ENCODE measurements at places on chromosomes 12 and 14. TPM values are rescaled to one million over a fixed set of nuclear protein-coding genes. Genes with fewer than 3 reads are reported as not detected.

- no peak for DNase-seq
- H3K4me1 ChIP-seq: no peaks in the 10 kb centered on the region
- no peaks in the 10 kb centered on the region for H3K36me3 ChIP-seq
- H3K4me3 ChIP-seq: no peak overlapping the region
Observed at GRCh38 chr12:108287227-108287626, 51.9 kb downstream of the CMKLR1 start.

DNA sequence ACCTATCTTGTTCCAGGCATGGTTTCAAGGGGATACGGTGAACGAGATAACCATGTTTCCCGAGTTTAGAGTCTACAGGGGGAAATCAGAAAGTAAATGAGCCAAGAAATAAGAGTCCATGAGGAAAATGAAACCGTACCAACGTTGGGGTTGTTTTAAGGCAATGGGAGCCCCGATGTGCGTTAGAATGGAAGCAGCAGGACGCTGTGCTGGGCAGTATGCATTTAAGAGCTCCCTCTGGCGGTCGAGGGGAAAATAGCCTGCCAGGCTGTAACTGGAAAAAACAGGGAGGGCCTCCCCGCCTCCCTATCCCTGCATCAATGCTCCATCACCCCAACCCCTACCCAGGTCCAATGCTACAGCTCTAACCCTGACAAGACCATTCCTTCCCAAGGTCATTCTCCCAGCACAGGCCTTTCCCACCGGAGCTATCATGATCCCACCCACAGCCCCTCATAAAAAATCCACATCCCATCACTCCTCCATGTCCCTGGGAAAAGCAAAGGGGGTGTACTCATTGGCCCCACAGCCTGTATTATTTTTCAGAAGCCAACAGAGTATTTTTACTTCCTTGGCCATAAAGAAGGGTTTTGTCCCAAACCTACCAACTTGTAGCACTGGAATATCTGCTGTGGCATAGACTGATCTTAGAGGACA lies 226.3 kb upstream of the NOS1 start:
- DNase-seq: no peak
- no peak overlapping the region for H3K4me3 ChIP-seq
- peaks cover 17% of the 10 kb centered on the region for H3K4me1 ChIP-seq
- H3K27me3 ChIP-seq: no peaks in the 10 kb centered on the region
- H3K27ac ChIP-seq: no peak overlapping the region
- H3K36me3 ChIP-seq: no peaks in the 10 kb centered on the region

- no peak overlapping the region for H3K4me3 ChIP-seq
- peak overlapping the region; percentile 99 for H3K27ac ChIP-seq
- DNase-seq: no peak
- no peaks in the 10 kb centered on the region for H3K27me3 ChIP-seq
- H3K36me3 ChIP-seq: peaks cover 18% of the 10 kb centered on the region
- H3K4me1 ChIP-seq: peaks cover 90% of the 10 kb centered on the region
Observed at GRCh38 chr12:108854451-108855283, 2.7 kb downstream of the SSH1 start.

DNA sequence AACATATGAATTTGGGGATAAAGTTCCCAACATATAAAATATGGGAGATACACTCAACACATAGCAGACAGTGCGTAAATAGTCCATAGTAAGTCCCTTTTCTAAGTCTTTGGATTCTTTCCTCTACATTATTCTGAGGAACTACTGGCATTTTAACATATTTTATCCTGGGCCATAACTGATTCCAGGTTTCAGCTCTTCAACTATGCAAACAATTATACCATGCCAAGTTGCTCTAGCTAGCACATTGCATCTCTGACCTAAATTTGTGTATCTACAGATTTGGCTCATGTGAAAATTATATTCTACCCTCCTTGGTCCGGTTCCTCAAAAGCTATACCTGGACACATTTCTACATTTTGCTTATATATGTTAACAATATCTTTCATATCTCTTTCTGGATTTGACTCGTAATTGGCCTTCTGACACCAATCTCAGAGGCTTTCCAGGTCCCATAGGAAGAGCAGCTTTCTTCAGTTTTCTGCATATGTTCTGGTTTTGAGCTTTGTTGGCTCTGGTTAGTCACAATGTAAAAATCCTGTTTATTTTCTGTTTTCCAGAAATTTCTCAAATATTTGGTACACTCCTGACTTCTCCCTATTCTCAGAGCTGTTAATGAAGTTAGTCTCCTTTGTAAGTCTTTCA lies 305.4 kb downstream of the BMP4 start:
- H3K4me1 ChIP-seq: peaks cover 7% of the 10 kb centered on the region
- no peaks in the 10 kb centered on the region for H3K36me3 ChIP-seq
- H3K27me3 ChIP-seq: no peaks in the 10 kb centered on the region
- no peak for DNase-seq

SLC8A3 gene
- not detected for total RNA-seq

KRT82 gene
- total RNA-seq: not detected

EMP1 gene
- total RNA-seq: 3,093 TPM

Data from esophagus squamous epithelium (tissue), 5 donors.